ENCODE measurements at places on chromosomes 1 and 21.

DNA sequence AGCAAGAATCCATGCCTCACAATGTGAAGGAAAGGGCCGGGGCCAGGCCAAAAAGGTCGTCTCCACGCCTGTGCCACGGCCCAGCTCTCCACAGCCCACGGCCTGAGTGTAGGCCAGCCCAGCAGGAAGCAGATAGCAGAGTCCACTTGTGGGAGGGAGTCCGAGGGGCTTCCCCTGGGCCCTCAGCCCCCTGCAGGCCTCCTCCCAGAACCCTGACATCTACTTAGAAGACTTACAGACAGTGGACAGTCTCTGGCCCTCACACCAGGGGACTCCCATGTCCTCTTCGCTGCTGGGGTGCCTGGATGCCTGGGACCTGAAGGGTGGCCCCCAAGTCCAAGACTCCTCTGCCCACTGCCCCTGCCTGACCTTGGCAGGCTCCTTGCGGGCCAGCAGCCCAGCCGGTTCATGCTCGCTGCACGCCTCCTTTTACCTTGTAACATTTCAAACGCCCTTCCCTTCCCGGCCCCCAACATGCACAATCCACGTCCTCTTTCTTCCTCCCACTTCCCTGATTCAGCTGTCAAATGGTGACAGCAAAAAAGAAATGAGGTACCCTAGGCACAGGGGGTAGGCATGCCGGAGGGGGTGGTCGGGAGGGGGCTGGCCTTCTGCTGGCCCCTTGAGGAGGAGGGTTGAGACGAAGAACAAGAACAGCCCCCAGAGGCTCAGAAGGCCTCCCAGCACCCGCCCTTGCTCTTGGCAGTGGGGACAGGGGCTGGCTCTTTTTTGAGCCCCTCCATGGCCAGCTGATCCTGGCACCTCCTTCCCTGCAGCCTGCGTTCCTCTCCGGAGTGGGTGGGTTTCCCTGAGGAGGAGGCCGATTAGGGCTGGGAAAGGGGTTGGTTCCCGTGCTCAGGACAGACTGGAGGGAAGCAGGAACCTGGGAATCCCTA lies 997 bp upstream of the PTPN7 start:
- DNase-seq: no peak

GRCh38 chr1:168599641-168600040 lies 23.2 kb downstream of the XCL1 start:
- no peak for DNase-seq

- DNase-seq: no peak
Measured at GRCh38 chr1:157176591-157177121, 38.5 kb upstream of the ETV3 start.

GRCh38 chr1:48245106-48245505 lies 22.6 kb downstream of the SLC5A9 start:
- DNase-seq: no peak

DNA sequence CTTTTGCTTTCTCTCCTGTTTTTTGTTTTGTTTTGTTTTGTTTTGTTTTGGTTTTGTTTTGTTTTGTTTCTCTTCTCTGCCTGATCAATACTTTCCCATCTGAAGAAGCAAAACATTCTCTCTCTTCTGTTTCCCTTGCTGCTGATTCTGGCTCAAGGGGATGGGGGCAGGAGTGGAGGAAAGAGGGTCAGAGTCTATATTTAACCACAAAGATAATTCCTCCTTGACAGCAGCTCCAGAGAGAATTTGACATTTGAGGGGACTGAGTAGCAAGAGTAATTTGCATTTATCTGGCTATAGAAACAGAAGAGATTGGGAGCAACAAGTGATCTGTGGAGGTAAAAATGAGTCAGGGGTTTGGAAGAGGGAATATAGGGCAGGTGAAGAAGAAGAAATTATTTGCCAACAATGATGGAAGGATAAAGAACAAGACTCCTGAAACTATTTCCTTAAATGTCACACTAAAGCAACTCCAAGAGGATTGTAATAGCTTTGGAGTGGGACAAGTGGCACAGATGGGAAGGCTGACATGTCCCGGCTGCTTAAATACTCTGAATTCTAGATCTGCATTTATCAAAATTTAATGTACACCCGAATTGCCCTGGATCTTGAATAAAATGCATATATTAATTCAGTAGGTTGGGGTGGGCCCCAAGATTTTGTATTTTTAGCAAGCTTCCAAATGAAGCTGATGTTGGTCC lies 349.3 kb upstream of the PLXNA2 start:
- DNase-seq: no peak

DNA sequence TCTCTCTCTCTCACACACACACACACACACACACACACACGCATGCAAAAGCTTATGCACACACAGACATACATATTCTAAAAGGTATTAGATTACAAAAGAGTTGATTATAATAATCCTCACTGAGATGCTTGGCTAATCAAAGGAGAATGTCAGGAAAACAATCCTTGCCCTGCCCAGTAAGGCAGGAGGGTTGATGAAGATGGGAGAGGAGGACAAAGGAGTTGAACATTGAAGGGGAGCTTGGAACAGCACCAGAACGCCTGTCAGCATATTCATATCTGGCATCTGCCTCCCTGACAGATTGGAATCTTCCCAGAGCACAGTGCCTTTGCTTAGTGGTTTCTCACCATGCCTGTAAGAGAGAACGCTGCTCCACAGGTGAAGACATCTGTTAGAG lies 68.6 kb upstream of the PALMD start:
- no peak for DNase-seq
